ENCODE measurements at places on chromosomes 2 and 18.

DNA sequence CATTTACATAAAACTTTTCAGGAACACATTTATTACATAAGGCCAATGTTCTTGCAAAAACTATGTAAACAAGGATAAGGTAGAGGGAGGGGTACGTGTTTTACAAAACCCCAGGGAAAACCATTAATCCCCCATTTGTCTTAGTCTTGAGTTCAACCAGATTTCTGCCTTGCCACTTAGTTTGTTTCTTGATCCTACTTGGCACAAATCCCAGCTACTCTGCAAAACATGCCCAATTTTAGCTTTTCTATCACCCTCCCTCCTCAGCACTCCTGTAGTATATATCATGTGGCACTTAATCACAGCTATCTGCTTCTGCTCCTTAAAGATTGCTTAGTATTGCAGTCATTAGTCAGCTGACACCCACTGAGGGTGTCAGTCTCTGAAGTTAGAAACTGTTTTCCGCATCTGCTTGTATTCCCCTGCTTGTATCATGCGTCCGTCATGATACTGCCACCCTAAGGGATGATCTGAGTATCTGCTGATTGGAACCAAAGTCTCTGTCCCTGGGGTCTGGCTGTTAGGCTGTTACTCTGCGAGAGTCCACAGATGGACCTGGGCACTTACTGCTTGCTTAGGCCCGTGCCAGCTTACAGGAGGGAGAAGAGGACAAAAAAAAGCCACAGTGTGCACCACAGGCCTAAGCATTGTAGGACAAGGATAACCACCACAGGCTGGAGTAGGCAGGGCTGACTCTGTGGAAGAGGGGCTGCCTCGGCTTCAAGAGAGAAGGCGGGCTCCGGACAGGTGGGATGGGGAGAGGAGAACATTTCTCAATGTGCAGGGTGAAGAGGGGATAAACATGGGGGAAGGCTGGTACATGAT is 82.2 kb downstream of the EPAS1 start:
- peak; percentile 47 for DNase-seq

GRCh38 chr18:38576916-38577315 is 1011.3 kb upstream of the CELF4 start:
- DNase-seq: no peak

GRCh38 chr2:86065512-86065911 is 40.2 kb downstream of the POLR1A start:
- no peak for DNase-seq

- no peak for DNase-seq
Observed at GRCh38 chr2:15671842-15672815, 80.5 kb downstream of the DDX1 start.

- no peak for DNase-seq
Observed at GRCh38 chr2:108612514-108613183, 78.4 kb downstream of the LIMS1 start.

GRCh38 chr2:39203382-39203781 is 40.4 kb downstream of the CDKL4 start:
- no peak for DNase-seq

DNA sequence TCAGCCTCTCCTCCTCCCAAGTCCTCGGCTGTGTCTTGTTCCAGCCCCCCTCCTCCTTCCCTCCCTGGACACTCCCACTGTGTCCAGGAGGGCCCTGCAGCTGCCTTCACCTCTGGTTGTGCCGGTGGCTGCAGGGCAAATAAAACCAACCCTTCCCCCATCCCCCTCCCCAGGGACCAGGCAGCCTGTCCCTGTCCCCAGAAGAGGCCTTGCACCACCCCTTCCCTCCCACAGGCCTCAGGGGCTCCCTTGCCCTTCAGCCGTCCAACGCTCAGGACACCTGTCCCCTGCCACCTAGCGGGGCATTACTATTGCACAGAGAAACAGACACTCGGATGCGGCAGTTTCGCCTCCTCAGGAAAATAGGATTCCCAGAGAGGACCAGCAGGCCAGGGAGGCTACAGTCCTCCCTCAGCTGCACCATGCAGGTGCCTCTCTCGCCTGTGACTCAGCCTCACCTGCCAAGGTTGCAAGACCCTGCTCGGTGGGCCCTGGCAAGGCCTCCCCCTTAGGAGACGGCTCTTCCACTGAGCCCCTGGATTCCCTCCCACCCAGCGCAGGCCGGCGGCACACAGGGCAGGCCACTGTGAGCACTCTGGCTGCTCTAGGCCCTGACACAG is 5.5 kb upstream of the GPC1 start:
- DNase-seq: no peak

DNA sequence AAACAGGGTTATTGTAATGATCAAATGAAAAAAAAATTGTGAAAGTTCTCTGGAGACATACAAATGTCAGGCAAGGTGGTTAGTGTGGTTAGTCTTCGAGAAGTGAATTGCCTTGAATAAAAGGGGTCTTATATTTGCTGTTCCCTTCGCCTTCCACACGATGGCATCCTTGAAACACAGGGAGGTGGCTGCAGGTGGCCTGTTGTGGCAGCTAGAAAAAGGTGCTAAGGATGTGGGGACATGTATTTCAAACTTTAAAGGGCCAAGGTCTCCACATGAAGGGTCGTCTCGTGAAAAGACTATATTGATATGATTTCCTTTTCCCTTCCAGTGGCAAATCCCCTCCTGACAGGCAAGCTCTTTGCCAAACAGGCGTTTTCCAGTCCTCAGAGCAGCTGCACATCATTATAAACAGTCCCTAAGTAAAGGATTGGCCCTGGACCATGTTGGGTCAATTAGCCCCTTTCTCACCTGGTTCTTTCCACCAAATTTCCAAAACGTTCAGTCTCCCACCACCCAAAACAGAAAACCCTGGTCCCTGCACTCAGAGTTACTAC is 68.5 kb downstream of the COPS8 start:
- no peak for DNase-seq

GRCh38 chr2:226030788-226031646 is 631.5 kb downstream of the NYAP2 start:
- DNase-seq: peak; percentile 58
